PC-9 (cell line): ENCODE measurements at places on chromosomes 7 and 10. TPM values are rescaled to one million over a fixed set of nuclear protein-coding genes. Genes with fewer than 3 reads are reported as not detected.

GRCh38 chr10:47414752-47415519, 30.8 kb upstream of the ZNF488 start:
- peaks cover 52% of the 10 kb centered on the region for H3K4me1 ChIP-seq
- H3K27ac ChIP-seq = no peak overlapping the region
- H3K27me3 ChIP-seq = no peaks in the 10 kb centered on the region
- H3K4me3 ChIP-seq = no peak overlapping the region
- no peaks in the 10 kb centered on the region for H3K36me3 ChIP-seq
- no peak for DNase-seq

DNA sequence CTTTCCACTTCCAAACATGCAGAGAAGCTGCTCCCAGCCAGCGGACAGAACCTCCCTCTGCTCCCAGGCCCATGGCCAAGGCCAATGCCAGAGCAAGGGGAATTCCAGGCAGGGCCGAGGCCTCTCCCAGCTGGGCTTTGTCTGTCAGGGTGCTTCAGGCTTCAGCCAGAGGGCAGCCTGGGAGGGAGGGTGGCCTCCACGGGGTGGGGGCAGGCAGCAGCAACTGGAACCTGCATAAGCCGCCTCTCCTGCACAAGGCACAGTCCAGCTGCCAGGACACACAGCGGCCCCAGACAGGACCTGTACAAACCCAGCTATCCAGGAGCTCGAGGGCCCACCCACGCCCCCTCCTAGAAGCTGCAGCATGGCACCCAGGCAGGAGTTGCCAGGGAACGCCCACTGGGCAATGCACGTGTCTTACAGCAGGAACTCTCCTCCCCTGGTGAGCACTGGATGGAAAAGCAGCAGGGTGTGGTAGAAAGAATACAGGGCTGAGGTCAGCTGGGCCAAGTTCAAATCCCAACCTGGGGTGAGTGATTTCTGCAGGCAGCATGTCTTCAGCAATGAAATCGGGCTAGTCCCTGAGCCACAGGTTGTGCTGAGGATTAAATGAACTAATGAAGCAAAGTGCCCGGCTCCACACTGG, 7.6 kb downstream of the FAM53B start:
- DNase-seq = no peak
- H3K27ac ChIP-seq = no peak overlapping the region

The DNAJC30 gene
- total RNA-seq = 8.0 and 9.5 TPM in 2 replicates

- H3K4me3 ChIP-seq = no peak overlapping the region
- no peaks in the 10 kb centered on the region for H3K27me3 ChIP-seq
Observed at GRCh38 chr10:4839353-4839752, 13.3 kb downstream of the AKR1E2 start.

- no peaks in the 10 kb centered on the region for H3K27me3 ChIP-seq
- no peaks in the 10 kb centered on the region for H3K36me3 ChIP-seq
- peaks cover 61% of the 10 kb centered on the region for H3K4me1 ChIP-seq
- DNase-seq = peak; percentile 98
Observed at GRCh38 chr7:36048141-36048901, 104.7 kb upstream of the EEPD1 start.

The PKD1L1 gene
- total RNA-seq = 0.07 and 0.08 TPM in 2 replicates

GRCh38 chr7:8221567-8221966, 40.4 kb downstream of the ICA1 start:
- no peaks in the 10 kb centered on the region for H3K27me3 ChIP-seq
- no peak for DNase-seq
- H3K36me3 ChIP-seq = peaks cover 14% of the 10 kb centered on the region; the same call in 1 of the 2 replicates
- no peaks in the 10 kb centered on the region for H3K4me1 ChIP-seq

- H3K36me3 ChIP-seq = no peaks in the 10 kb centered on the region
- H3K4me1 ChIP-seq = no peaks in the 10 kb centered on the region
- H3K27me3 ChIP-seq = no peaks in the 10 kb centered on the region
- H3K27ac ChIP-seq = no peak overlapping the region
- peak; percentile 5 for DNase-seq
Observed at GRCh38 chr7:88835147-88835728, 39.7 kb upstream of the TEX47 start.

The ADAMTS14 gene
- total RNA-seq = 1.9 and 2.7 TPM in 2 replicates

DNA sequence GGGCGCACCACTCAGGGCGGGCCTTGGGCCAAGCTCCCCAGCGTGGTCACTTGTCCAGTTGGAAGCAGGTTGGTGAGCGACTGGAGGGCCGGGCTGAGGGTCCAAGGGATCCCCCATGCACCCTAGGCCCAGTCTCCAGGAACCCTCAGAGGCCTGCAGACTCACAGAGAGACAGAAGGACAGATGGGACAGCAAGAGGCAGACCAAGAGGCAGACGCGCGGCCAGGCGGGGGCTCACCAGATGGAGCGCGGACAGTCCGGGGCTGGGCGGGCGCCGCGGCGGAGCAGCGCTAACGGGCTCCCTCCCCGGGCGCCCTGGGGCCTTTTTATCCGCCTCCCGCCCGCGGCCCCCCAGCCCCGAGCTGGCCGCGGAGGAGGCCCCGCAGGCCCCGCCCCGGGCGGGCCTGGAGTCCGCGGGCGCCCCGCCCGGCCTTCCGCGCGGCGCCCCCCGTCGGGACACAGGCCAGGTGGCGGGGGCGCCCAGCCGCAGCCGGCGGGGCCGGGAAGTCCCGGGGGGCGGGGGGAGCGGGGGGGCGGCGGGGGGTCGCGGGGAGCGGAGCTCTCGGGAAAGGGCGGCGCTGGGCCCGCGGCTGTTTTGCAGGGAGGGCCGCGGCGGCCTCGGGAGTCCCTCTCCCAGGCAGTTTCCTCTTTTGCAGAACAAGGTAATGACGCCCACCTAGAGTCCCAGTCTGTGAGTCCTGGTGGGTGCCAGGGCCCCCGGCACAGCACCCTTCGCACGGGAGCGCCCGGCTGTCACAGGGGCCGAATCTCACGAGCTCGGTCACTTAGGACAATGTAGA, at the start of gene LOXL4:
Gene LOXL4 (minus strand): TSS at position 301 of the 800 bp plus-strand sequence. CDS start 5,175 bp downstream, outside the sequence.
- H3K4me3 ChIP-seq = peak within 1 kb of the TSS; percentile 53
- H3K27ac ChIP-seq = peak within 1 kb of the TSS; percentile 68

DNA sequence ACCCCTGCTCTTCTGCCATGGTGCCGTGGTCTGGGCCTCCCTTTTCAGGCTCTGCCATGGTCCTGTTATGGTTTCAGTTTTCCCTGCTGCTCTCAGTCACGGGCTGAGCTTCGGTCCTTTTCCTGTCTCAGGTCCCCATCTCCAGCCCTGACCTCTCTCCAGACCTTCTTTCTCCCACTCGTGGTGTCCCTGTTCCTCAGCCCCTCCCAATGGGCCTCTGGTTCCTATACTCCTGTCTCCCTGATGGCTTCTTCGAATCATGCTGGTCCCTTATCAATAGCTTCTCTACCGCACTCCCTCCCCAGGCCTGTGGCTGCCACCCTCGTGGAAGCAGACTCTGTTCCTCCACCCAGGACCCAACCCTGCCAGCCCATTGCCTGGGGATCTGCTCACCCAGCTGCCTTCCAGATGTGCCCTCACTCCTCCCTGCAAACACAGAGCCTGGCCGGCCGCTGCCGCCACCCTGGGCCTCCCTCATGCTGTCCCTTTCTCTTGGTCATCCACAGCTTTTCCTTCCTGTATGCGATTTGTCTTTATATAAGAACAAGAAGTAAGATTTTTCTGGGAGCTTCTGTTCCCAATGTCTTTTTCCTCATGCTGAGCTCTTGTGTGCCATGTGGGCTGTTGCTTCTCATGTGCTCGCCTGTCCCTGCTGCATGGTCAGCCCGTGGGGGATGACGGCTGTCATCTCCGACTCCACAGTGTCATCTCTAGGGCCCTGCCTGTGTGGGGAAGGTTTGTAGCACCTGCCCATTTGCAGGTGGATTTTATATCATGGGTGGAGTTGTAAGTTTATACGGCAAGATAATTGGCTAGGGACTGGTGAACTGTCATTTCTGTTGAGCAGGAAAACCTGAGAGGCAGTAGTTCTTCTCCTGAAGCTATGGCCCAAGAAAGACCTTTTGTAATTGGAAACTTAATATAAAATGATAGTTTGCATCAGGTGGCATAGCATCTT, 126.7 kb downstream of the NT5C2 start:
- H3K27ac ChIP-seq = no peak overlapping the region
- H3K4me3 ChIP-seq = no peak overlapping the region
- H3K36me3 ChIP-seq = no peaks in the 10 kb centered on the region
- H3K27me3 ChIP-seq = no peaks in the 10 kb centered on the region

- peaks cover 76% of the 10 kb centered on the region for H3K4me1 ChIP-seq
- peak overlapping the region; percentile 93 for H3K27ac ChIP-seq
- no peaks in the 10 kb centered on the region for H3K27me3 ChIP-seq
- peak overlapping the region; percentile 31; the same call in 1 of the 2 replicates for H3K4me3 ChIP-seq
- H3K36me3 ChIP-seq = no peaks in the 10 kb centered on the region
Observed at GRCh38 chr10:12709000-12709401, 292.5 kb downstream of the CCDC3 start.

The PWWP2B gene
- 16.9 and 20.6 TPM in 2 replicates for total RNA-seq

GRCh38 chr7:38681882-38682281, 50.7 kb upstream of the AMPH start:
- no peak for DNase-seq
- H3K4me3 ChIP-seq = no peak overlapping the region
- no peak overlapping the region for H3K27ac ChIP-seq
- H3K4me1 ChIP-seq = no peaks in the 10 kb centered on the region
- peaks cover 63% of the 10 kb centered on the region for H3K27me3 ChIP-seq
- no peaks in the 10 kb centered on the region for H3K36me3 ChIP-seq

GRCh38 chr7:30254717-30255063, 29.7 kb upstream of the ZNRF2 start:
- H3K27ac ChIP-seq = no peak overlapping the region
- H3K27me3 ChIP-seq = no peaks in the 10 kb centered on the region
- no peak overlapping the region for H3K4me3 ChIP-seq
- H3K36me3 ChIP-seq = no peaks in the 10 kb centered on the region
- peaks cover 15% of the 10 kb centered on the region for H3K4me1 ChIP-seq
